ENCODE measurements at places on chromosomes 11 and 22.
A peak's percentile ranks its signal among the peaks of the same experiment; 100 is the strongest.

- peak; percentile 51 for DNase-seq
Observed at GRCh38 chr11:128859563-128860441, 7.3 kb downstream of the KCNJ1 start.

GRCh38 chr11:117829369-117829725, 4.8 kb upstream of the FXYD2 start:
- no peak for DNase-seq

GRCh38 chr11:8747173-8747572, 64.6 kb downstream of the RPL27A start:
- DNase-seq = no peak

GRCh38 chr11:128171506-128171905, 415.9 kb downstream of the ETS1 start:
- DNase-seq = no peak

GRCh38 chr11:122633219-122633829, 22.2 kb upstream of the UBASH3B start:
- peak; percentile 66 for DNase-seq

DNA sequence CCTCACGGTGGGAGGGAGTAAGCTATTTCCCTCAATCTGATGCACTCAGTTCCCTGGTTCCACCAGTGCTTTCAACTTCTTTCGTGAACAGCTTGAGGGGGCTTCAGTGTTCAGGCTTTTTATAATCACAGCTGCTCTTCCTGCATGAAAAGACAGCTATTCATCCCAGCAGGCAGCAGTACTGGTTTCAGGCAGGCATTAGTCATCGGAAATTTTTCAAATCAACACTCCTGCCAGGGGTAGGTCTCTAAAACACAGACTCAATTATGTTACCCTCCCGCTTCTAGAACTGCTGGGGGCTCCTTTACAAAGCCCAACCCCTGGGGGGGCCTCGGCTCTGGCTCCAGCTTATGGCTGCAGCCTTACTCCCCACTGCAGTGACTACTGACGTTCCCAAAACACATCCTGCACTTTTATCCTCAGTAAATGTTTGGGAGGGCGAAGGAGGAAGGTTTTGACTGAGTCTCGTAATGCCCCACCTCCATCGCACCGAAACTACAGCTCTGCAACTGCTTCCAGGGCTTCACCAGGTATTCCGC, 5.8 kb downstream of the POLDIP3 start:
- DNase-seq = peak; percentile 55

DNA sequence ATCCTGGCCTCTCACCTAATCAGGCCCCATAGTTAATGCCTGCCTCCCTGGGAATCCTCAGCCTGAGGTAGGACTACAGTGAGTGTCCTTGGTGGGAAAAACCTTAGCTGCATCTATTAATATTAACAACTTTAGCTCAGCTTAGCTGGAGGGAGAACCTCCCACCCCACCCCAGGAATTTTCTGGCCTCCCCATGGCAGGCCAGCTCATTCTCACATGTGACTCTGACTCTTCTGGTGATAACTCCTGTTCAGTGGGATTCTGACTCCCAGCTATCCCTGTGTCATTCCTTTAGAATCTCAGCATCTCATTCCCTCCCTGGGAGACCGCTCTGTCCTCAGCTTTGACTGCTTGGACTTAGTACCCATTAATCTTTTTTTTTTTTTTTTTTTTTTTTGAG, 14.5 kb downstream of the ART5 start:
- peak; percentile 88 for DNase-seq

DNA sequence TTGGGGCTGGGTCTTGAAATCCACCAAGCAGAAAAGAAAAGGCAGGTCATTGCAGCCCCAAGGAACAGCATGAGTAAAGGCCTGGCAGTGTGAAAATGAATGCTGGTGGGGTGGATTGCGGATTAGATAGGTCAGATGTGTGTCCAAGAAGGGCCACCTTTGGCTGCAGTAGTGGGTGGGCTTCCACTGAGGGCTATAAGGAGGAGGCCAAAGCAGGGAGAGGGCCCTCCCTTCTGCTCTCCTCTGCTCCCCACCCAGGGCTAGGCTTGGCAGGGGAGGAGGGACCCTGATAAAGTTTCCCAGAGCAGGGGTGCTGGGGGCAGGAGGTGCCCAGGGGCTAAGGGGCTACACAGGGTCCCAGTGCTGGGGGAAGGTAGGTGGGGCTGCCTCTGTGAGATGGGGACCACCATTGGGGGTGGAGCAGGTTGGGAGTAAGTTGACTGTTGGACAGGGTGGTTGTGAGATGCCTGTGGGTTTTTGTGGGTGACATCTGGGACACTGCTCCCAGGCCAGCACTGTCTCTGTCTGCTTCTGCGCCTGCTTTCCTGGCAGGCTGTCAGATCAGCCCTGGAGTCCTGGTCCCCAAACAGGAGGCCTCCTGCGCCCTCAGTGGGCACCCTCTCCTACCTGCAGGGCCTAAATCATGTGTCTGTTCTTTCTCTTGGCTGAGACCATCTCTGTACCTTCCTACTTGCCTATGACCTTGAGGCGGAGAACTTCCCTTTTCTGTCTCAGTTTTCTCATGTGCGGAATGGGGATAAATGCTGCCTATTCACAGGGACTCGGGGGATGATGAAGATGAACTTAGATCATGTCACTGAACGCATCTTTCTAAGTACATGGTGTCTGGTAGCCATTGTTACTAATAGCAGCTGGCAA, 1.9 kb downstream of the CAPN5 start:
- no peak for DNase-seq

GRCh38 chr11:93039531-93040240, 70.2 kb downstream of the MTNR1B start:
- no peak for DNase-seq

DNA sequence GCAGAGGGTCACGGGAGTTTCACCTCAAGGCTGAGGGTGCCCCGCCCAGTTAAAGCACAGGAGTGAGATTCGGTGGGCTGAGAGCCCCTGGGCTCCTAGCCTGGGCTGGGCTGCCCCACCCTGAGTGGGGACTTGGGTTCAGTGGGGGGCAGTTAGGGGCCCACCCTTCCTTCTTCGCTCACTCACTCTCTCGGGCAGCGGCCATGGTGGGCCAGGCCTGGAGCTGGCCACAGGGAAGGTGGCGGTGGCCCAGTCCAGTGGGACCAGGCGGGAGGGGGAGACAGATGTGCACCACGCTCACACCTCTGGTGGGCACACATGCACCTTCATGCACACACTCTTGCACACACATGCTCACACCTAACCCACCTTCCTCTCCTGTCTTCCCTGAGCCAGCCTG, 6.1 kb downstream of the FLRT1 start:
- DNase-seq = no peak

GRCh38 chr11:64303109-64304031, 2.0 kb upstream of the ESRRA start:
- DNase-seq = no peak

- DNase-seq = no peak
Observed at GRCh38 chr22:37758694-37759093, 49.0 kb upstream of the GCAT start.

GRCh38 chr11:126284829-126285228, 1.9 kb downstream of the TIRAP start:
- peak; percentile 94 for DNase-seq

DNA sequence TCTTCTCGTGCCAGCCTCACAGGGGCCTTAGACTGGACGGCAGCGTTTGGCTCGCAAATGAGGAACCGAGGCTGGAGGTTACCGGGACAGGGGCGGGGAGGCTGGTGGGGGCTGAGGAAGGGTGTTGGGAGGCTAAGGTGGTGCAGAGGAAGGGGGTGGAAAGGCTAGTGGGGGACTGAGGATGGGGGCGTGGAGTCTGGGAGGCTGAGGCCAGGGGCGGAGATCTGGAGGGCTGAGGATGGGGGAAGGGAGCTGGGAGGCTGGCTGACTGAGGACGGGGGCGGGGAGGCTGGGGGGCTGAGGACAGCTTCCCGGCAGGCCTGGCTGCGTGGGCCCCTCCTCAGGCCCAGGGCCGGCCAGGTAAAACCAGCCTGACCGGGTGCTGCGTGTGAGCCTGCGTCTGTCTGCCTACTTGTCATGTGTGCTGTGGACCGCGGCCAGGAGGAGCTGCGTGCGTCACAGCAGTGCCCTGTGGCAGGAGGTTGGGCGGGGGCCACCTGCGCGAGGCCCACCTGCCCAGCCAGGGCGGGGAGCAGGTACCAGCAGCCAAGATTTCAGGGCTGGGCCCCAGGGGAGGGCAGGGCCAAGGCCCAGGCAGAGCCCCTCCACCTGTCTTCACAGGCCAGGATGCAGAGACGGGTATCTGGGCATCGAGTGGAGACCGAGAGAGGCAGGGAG, 9.4 kb upstream of the PIM3 start:
- DNase-seq = no peak

- DNase-seq = peak; percentile 77
Observed at GRCh38 chr11:18749681-18750319, 23.8 kb upstream of the IGSF22 start.

DNA sequence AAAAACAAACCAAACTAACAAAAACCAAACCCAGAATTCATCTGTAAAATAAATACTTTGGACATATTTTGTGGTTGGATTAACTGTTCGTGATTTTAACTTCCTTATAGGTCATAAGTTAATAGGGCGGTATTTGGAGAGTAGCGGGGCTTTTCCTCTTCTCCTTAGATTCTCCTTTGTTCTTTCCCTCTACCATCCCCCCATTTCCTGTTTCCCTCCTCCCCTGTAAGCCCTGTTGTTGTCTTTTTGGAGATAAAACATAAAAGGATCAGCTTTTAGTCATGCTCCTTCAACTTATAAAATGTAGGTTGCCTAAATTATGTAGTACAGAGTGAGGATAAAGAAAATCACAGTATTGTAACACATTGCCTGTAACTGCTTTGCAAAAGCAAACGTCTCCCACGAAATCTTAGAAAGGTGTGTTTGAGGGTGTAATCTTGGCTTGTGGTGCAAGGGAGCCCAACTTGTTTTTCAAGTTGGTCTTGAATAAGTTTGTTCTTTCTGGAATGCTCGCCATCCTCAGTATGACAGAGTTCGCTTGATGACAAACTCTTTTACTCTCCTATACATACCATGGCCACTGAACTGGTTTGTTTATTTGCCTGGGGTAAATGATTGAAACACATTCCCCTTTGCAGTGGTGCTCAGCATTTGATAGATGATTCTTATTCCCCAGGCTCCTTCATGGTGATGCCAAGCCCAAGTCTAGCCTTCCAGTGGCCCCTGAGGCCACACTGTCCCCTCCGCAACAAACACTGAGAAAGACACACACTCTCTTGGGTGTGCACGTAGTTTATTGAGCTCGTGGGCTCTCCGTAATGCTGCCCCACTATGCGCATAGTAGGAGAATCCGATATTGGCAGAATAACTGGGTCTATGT, 49.4 kb downstream of the TEAD1 start:
- DNase-seq = peak; percentile 74

DNA sequence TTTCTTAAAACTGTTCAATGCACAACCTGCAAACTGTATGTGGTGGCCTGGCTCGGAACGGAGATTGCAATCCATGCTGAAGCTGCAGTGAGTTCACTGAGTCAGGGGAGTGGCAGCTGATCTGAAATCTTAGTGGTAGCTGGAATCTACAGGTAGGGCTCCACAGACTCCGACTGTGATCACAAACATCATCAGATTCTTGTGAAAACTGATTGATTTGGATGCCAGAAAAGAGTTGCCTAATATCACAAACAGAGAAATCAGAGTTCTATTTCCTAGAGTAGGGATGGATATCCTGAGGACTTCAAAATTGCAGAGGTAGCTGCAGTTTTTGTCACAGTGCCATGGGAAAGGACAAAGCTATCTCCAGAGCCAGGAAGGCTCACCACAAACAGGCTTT, 57.5 kb upstream of the SC5D start:
- no peak for DNase-seq

DNA sequence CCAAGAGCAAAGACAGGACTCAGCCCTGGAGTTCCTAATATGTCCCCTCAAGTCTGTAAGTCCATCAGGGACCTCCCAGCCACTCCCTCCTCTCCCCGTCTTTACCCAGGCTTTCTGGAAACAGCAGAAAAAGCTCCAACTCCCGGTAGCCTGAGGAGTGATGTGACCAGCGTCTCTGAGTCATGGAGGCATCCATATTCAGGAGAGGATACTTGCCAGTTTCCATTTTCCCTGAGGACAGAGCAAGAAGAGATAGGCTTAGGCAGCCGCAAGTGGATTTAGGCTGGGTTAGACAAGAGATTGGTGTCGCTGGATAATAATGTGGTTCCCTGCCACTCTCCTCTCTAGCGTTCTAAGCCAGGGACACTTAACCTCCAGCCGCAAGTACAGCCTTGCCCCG, 206.6 kb downstream of the GRIK4 start:
- DNase-seq = no peak

- peak; percentile 29 for DNase-seq
Observed at GRCh38 chr22:46649141-46650077, 29.2 kb downstream of the GRAMD4 start.

DNA sequence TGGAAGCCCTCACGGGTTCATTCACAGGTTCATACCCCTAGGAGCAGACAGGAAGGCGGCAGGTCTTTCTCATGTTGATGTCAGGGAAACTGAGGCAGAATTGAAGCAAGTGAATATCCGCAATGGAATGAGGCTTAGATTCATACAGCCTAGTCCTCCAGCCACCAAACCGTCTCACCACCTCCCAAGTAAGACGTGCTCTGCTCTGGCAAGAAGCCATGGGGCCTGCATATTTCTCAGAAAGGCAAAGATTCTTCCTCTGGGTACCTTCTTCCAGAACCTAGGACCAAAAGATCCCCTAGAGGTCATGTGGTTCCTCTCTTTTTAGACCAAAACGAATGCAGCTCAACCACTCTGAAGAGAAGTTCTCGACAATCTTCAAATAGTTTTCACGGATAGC, 1.7 kb downstream of the AP1B1 start:
- DNase-seq = no peak

GRCh38 chr22:41846268-41846987, 13.5 kb downstream of the SREBF2 start:
- DNase-seq = no peak

DNA sequence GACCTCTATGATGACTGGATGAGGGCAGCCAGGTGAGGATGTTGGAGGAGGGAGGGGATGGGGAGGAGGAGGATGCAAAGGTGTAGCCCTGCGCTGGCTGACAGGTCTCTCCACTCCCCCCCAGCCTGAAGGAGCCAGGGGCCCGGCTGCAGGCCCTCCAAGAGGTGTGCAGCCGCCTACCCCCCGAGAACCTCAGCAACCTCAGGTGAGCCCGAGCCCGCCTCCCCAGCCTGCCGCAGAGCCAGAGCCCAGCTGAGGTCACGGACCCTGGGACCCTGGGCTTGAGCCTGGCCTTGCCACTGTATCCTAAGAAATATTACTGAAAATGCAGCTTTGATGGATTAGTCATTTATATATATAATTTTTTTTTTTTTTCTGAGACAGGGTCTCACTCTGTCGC, 7.8 kb downstream of the SH3BP1 start:
- DNase-seq = no peak

DNA sequence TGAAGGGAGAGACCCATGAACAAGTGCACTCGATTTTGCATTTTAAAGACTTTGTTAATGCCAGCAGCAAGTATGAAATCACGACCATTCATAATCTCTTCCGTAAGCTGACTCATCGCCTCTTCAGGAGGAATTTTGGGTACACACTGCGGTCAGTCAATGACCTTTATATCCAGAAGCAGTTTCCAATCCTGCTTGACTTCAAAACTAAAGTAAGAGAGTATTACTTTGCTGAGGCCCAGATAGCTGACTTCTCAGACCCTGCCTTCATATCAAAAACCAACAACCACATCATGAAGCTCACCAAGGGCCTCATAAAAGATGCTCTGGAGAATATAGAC, 5.9 kb downstream of the SERPIND1 start:
- DNase-seq = peak; percentile 88

GRCh38 chr11:118234833-118235232, 10.0 kb upstream of the JAML start:
- no peak for DNase-seq

GRCh38 chr11:45518833-45519535, 146.4 kb downstream of the CHST1 start:
- no peak for DNase-seq
